ENCODE measurements at places on chromosomes 6 and 20.

- no peak for DNase-seq
These were observed 30.7 kb downstream of the ZFAND3 start for GRCh38 chr6:37850260-37850659.

GRCh38 chr6:157552081-157552747 is 171.2 kb downstream of the ZDHHC14 start:
- no peak for DNase-seq

GRCh38 chr6:116386581-116387299 is 16.0 kb downstream of the DSE start:
- DNase-seq = no peak

DNA sequence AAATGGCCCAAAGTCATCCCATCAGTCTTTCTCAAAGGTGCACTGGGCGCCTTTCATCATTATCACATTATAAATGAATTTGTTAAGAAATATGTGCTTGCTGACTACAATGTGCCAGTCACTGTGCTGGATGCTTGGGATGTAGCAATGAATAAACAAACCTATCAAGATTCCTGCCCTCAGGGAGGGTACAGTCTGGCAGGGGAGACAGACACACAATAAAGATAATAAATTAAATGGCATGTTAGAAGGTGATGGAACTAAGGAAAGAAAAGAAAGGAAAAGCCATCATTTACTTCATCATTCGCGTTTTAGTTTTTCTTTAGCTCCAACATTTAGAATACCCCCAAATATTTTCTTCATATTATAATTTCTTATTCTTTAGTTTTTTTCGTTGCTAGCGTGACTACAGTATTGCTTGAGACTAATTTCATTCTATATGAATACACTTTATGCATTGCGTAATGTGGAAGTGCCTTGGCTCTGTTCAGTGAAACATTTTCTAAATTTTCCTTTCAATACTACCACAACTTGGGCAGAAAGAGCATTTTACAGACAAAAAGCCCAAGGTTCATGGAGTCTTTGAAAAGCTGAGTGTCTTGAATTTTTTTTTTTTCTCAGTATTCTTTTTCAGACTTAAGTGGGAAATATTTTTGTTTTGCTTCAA is 48.7 kb upstream of the CITED2 start:
- DNase-seq = no peak

- no peak for DNase-seq
These were observed 208.1 kb upstream of the CDYL start for GRCh38 chr6:4568138-4568537.

Measured in stimulated activated CD8-positive, alpha-beta memory T cell treated with anti-CD3 and anti-CD28 coated beads, Interleukin-15, amount 100 ng/mL, for 4 hours (primary cell).